GM04503 (cell line): ENCODE measurements at places on chromosomes 7 and 10.

GRCh38 chr10:98433881-98434732 is 12.6 kb downstream of the HPS1 start:
- no peak for DNase-seq

GRCh38 chr10:89613582-89613981 is 31.5 kb downstream of the PANK1 start:
- no peak for DNase-seq

DNA sequence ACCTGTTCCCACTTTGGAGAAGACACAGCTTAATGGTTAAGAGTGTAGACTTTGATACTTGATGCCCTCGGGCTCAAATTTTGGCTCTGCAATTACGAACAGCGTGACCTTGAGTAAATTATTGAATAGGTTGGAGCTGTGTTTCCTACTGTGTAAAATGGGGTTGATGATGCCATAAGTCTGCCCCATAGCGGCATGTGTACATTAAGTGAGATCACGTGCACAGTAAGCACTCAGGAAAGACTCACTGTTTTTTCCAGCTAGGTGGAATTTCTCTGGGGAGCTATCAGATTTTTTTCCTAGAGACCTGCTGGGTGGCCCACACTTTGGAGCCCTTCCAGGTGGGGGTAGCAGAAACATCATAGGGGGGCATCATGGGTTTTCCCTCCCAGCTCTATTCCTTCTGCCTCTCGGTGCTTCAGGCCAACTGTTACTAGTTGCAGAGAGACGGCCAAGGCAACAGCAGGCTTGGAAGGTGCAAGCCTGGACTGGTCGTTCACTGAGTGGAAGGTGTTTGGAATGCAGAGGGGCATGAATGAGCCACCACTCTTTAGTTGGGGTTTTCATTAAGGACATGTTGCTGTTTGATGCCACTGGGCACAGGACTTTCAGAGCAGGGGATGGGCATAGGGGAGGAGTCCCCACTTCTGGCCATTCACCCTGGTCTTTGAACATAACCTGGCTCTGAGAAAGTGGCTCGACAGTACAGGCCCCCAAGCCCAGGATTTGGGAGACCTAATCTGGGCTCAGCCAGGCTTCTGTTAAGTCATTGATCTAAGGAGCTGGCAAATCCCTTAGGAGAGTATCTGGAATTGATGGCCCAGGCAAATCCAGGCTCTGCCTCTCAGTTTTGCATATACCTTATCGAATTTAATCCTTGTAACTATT is 64.0 kb downstream of the SYPL1 start:
- DNase-seq = no peak

GRCh38 chr10:112964482-112964881 is 14.4 kb downstream of the TCF7L2 start:
- no peak for DNase-seq

DNA sequence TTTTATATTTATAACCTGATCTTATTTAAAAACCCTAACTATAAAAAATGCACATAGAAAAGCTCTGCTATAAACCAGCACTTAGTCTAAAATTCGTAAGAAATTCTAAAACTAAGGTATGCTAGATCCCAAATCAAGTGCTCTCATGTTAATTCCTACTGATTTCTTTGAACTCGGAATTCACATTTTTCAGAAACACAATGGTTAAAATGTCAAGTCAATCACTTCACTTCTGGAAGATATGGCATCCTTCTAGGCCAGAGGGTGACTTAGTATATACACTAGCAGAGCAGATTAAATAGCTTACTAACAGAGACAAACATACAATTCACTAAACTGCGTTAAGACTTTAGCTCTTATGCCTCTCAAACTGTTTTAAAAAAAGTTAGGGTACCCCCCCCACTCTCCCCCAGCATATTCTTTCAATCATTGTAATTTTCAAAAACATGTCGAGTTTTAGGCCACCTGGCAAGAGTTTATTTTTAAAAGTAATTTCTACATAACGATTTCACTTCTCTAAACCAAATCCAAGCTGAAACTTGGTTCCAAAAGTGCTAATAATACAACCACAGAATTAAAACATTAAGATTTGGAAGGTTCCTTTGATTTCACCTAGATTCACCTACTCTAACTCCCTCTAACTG is 129.4 kb downstream of the NRBF2 start:
- no peak for DNase-seq

GRCh38 chr7:84674236-84674913 is 479.8 kb upstream of the SEMA3A start:
- DNase-seq = no peak

- no peak for DNase-seq
These were observed 30.0 kb upstream of the KNDC1 start for GRCh38 chr10:133129859-133130495.

GRCh38 chr7:134962270-134962780 is 24.0 kb upstream of the AGBL3 start:
- no peak for DNase-seq

DNA sequence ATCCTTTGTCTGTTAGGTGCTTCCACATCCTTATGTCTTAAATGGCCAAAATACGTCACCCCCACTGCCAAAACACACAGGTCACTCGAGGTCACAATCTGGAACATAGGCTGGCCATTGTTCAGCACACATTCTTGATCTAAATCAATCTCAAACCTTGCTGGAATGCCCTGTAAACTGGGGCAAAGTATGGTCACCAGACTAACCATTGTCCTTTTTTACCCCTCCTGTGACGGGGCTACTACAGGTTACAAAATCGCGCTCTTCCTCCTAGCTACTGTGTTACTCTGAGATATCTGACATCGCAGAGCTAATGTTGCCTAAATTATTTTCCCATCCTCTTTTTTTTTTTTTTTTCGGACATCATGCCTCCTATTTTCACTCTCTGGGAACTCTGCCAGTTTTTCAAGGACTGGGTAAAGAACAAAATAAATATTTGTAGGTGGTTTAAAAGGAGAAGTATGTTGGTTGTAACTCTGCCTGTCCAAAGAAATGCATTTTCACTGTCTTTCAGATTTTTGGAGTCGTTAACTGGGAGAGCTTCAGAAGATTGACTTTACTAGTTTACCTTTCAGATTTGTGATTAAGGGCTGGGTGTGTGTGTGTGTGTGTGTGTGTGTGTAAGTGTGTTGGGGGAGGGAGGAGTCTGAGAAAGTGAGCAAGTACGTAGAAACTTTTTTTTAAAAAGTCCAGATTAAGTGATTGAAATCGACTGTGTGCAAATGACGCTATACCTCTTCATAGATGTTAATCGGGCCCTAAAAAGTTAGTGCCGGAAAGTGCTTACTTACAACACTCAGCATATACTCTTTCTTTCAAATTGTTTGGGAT is 942 bp upstream of the KIAA1217 start:
- DNase-seq = no peak

GRCh38 chr10:59181668-59182067 is 5.2 kb downstream of the PHYHIPL start:
- DNase-seq = peak; percentile 16

- no peak for DNase-seq
These were observed 6.2 kb upstream of the MACC1 start for GRCh38 chr7:20223356-20223755.

GRCh38 chr7:2156756-2157472 is 75.8 kb downstream of the MAD1L1 start:
- DNase-seq = no peak

- DNase-seq = no peak
These were observed 13.3 kb upstream of the SYPL1 start for GRCh38 chr7:106125417-106125816.

DNA sequence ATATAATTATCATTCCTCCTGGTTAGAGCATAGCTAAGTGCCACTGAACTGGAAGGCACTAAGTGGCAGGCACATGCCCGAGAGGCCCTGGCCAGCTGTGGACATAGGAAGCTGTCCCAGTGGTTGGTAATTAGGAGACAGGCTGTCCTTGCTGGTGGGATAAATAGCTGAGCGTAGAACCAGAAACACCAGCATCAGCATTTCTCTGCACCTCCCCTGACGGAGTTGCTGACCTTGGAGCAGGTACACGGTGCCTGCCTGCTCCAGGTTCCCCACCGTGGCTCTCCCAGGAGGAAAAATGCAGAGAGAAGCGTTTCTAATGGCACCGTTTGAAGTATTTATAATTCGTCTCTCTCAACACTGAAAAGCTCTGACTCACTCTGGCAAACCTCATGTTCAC is 5.6 kb upstream of the ABLIM1 start:
- DNase-seq = no peak

- DNase-seq = no peak
These were observed 573 bp upstream of the IDI1 start for GRCh38 chr10:1049425-1049958.

DNA sequence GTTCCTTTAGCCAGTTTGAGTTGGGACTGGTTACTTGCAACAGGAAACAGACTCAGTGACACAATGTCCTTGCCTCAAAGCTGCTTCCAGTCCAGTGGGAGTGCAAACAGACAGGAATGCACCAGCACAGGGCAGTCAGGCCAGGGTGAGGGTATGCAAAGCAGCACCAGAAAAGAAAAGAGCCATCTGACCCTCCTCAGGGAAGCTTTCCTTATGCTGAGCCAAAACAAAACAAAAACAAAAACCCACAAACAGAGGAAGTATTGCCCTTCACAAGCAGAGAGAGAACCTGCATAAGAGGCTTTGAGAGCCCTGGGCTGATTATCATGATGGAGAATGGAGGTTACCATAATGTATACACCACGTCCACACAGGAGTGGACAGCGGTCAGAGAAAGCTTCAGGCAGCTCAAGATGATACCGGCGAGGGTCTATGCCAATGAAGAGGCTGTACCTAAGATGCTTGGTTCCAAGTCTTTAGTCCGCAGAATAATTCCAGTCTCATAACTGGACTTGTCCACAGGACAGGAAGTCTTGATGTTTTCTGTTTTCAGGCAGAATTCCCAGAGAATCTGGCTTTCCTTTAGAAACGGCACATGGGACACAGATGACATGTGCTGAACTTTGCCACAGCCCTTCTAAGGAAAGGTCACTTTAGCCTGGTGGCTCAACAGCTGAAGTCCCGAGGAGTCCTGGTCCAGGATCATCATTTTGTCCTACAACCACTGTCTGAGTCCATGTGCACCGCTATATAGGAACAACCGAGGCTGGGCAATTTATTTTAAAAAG is 263.3 kb downstream of the TNS3 start:
- no peak for DNase-seq

DNA sequence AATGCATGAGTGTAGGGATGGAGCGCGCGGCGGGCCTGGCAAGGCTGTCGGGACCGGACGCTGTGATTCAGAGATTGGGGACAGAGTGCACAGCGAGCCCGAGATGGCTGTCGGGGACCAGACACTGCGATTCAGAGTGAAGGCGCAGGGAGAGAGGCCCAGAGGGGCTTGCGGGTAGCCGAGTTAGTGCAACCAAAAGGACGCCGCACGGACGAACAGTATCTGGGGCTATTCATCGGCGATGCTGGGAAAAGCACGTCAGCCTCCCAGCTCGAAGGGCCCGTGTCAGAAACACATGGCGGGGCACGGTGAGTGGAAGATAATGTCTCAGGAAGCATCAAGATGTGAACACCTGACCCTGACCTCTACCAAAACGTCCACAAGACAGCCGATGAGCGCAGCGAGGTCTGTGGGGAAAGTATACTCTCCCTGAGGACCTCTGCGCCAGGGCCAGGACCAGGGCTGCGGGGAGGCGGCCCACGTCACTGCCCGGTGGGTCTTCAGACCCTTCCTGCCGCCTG is 215.8 kb downstream of the ZMYND11 start:
- no peak for DNase-seq
